ENCODE measurements at places on chromosomes 1 and 21.

GRCh38 chr1:87034351-87034750, 119.9 kb downstream of the HS2ST1 start:
- no peak for DNase-seq

DNA sequence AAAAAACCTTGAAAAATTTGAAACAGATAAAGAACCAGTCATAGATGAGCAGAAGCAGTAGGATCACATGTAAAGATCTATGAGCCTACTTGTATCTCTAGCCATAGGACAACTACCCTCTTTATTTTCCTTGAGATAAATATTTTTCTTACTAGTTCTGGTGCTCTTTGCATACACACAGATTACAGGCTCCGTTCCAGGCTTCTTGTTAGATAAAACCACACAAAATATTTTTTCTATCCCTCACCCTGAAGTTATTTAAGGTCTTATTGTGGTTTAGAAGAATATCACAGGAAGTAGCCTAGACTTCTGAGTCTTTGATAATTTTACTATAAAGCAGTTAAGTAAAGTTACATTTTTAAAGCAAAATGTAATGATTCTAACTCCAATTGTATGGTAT, 512.2 kb downstream of the NEGR1 start:
- peak; percentile 84 for DNase-seq

DNA sequence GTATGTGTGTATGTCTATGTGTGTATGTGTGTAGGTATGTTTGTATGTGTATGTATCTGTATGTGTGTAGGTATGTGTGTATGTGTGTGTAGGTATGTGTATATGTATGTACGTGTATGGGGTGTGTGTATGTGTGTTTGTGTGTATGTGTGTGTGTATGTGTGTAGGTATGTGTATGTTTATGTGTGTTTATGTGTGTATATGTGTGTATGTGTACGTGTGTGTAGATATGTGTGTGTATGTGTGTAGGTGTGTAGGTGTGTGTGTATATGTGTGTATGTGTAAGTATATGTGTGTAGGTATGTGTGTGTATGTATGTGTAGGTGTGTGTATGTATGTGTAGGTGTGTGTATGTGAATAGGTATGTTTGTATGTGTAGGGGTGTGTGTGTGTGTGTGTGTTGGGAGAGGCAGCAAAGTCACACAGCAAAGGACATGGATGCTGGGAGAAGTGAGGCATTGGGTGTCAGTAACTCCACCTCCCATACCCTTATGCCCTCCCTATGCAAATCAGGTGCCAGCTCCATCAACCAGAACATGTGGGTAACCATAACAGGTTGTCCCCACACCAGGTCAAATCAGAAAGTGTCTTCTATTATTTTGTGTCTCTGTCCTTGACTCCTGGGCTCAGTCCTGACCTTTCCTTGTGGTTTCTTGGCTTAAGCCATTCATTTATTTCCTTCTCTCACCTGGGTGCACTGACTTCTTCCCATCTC, 15.0 kb upstream of the KCNAB2 start:
- no peak for DNase-seq

GRCh38 chr1:25906644-25907300, 553 bp upstream of the STMN1 start:
- DNase-seq: no peak

- no peak for DNase-seq
Observed at GRCh38 chr1:231665101-231665500, 38.5 kb downstream of the DISC1 start.

DNA sequence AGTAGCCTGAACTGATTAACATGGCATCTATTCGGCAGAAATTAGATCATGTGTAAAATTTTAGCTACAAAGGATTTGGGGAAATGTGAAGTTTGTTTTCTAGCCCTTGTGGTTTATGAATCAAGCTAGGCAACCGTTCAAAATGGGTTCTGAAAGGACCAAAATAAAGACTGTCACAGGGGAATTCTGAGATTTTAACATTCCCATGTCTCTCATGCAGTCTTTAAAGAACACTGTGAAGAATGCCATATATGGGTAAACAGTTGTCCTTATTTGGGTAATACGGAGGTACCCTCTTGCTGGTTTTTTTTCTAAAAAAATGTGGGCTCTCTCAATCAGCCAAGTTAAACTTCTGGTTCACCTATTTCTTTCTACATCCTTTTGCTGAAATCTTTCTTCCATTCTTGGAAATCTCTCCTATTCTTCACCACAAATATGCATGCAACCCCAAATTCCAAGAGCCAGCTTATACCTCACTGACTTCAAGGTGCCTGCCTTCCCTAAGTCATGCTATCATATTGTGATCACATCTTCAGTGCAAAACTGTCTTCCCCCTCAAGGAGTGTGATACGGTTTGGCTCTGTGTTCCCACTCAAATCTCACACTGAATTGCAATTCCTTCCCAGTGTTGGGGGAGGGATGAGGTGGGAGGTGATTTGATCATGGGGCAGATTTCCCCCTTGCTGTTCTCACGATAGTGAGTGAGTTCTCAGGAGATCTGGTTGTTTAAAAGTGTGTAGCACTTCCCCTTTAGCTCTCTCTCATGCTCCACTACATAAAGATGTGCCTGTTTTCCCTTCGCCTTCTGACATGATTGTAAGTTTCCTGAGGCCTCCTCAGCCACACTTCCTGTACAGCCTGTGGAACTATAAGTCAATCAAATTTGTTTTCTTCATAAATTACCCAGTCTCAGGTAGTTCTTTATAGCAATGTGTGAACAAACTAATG, 308.7 kb downstream of the TTLL7 start:
- DNase-seq: peak; percentile 66

GRCh38 chr1:227911376-227911775, 36.4 kb downstream of the WNT9A start:
- no peak for DNase-seq

DNA sequence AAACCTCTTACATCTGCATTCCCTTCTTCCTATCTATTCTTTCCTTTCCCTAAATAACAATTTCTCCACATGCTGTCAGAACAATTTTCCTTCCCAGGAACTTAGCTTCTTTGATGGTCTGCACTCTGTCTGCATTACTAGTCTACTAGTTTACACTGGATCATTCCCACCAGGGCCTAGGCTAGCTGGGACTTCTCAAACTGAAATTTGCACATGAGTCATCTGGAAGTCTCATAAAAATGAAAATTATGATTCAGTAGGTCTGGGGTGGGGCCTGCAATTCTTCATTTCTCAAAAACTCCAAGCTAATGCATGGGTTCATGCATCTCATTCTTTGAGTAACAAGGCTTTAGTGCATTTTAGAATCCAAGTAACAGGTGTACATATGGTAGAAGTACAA, 74.2 kb downstream of the GABPA start:
- no peak for DNase-seq

- no peak for DNase-seq
Observed at GRCh38 chr1:160047111-160047991, 15.6 kb upstream of the PIGM start.

DNA sequence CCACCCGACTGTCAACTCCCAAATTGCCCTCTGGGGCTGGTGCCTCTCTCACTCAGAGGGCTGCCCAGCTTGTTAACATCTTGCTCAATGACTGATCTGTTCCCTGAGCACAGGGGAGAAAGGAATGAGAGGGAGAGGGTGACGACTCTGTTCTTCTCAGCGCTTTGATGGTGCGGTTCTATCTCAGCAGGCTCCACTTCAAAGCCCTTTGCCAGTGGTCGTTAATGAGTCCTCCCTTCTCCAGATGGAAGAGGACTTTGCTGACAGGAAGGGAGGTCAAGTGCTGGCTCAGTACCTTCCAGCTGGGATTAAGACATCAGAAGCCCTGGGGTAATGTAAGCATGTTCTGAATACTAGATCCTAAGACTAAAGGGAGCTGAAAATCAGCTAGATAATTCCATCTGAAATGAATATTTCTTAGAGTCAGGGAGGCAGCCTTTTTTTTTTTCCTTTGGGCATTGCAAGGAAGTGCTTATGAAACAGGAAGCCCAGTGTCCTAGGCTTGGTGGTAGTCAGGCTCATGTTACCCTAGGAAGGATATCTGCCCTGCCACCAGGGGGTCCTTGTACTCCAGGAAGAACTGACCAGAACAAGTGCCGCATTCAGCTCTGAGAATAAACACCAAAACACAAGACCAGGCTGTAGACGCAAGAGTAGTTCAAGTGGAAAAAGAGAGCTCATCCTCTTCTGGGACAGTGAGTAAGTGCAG, 4.7 kb downstream of the FMOD start:
- no peak for DNase-seq

- no peak for DNase-seq
Observed at GRCh38 chr1:6509919-6510291, 18.4 kb upstream of the PLEKHG5 start.

DNA sequence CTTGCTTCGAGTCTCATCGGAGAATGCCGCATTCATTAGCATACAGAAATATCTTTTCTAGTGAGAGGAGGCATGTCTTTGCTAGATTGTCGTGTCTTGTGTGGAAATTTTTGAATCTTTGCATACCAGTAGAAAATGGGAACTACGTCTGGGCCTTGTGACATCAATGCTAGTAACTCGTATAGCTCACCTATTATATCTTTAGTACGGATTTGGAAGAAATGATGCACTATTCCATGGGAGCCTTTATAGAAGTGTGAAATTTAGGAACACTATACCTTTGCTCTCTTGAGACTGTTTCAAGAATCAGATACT, 835 bp downstream of the UHMK1 start:
- no peak for DNase-seq

DNA sequence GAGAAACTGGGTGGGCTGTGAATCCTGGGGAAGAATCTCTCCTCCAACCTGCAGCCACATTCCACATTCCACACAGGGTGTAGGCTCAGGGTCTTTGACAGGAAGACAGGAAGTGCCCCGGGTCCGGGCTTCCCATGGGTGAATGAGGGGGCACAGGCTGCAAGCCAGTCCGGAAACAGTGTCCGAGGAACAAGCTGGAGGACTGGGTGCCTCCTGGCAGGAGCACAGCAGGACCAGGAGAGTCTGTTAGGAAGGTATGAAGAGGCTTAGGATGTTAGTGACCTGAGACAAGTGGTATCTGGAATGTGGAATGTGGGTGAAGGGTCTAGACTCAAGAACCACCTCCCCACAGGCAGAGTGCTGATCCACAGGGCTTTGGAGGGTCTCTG, 121.0 kb upstream of the CD34 start:
- DNase-seq: no peak

DNA sequence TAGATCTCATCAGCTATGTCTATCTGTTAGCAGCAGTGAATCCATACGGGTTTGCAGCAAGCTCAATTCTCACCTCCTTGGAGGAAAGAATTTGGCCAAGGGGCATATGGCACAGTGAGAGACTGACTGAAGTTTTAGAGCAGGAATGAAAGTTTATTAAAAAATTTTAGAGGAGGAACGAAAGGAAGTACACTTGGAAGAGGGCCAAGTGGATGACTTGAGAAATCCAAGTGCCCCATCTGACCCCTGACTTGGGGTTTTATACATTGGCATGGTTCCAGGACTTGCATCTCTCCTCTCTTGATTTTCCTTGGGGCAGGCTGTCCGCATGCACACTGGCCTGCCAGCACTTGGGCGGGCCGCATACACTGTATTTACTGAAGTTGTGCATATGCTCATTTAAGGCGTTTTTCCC, 9.2 kb upstream of the OSBPL9 start:
- no peak for DNase-seq

GRCh38 chr1:224182057-224182865, 779 bp upstream of the DEGS1 start:
- DNase-seq: no peak

DNA sequence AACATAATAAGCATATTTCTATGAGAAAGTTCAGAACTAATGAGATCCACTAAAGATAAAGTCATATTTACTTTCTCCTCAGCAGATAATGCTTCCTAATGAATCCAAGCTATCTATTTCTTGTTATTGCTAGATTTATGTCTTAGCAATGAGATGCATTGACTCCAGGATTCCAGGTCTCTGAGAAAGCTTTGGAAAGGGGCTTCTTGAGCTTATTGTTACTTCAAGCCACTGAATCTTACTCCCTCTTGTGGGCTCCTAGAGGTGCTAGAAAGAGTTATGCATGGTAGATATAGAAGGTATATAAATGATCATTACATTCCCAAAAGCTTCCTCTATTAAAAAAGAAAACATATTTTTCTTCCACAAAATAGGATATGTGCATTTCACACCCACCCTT, 246.4 kb upstream of the ADAMTS5 start:
- DNase-seq: no peak

GRCh38 chr1:21628798-21629393, 40.3 kb downstream of the RAP1GAP start:
- no peak for DNase-seq

DNA sequence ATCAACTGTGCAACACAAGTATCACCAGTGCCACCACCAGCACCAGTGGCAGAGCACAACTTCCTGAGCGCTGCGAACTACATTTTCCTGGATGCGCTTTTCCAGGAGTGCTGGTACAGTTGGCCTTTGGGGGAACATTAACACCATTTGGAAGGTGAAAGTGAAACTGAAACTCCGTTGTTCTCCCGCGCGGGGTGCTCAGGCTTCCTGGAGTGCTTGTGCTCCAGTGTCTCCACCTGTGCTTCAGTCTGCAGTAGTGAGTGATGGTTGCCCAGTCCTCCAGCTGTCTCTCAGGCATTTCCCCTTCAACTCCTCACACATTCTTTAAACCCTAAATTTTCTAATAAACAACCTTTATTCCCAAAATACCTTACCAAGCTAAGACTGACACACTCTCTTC, 187.8 kb downstream of the LRRIQ3 start:
- no peak for DNase-seq

- no peak for DNase-seq
Observed at GRCh38 chr1:189764391-189765320, 713.0 kb downstream of the BRINP3 start.

DNA sequence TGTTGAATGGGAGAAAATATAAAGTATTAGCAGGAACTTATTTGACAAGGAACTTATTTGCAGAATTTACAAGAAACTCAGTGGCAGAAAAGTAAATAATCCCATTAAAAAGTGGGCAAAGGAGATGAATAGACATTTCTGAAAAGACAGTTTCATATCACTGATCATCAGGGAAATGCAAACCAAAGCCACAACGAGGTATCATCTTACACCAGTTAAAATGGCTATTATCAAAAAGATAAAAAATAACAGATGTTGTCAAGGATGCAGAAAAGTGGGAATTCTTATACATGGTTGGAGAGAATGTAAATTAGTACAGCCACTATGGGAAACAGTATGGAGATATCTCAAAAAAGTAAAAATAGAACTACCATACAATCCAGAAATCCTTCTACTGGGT, 61.0 kb downstream of the SYT14 start:
- no peak for DNase-seq
